Mesenteric fat pad (tissue), 1 donor: ENCODE measurements at places on chromosomes 4 and X.

- no peak for DNase-seq
Observed at GRCh38 chr4:175166020-175166419, 247.9 kb downstream of the ADAM29 start.

GRCh38 chrX:21798677-21799219 is 40.7 kb upstream of the MBTPS2 start:
- no peak for DNase-seq

DNA sequence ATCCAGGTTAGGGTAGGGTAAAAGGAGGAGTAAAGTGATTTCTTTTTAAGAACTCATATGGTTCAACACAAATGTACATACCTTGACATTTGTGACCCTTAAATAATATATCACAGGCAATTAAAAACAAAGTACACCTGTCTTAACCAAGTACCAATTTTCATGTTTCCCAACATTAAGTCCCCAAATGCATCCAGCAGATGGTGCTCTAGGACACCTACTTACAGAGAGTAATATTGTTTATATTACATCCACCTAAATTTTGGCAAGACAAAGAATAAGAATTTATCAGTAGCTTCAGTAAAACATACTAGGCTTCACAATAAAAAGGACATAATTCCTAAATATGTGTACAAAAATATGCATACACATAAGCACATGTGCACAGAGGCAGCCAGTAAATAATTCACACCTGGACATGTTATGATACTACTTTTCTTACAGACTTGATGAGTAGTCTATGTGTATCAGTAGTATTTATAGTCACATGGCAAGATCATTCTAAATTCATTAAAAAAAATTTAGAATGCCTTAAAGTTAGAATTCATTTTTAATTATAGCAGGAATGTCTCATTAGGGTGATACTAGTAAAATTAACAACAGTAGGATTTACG is 219.7 kb downstream of the DCLK2 start:
- no peak for DNase-seq

GRCh38 chrX:129531132-129531531 is 7.8 kb upstream of the SMARCA1 start:
- no peak for DNase-seq
